RWPE2 (cell line): ENCODE measurements at places on chromosomes 11 and 22.

- no peak for DNase-seq
These were observed 1.8 kb upstream of the PACS1 start for GRCh38 chr11:66068154-66068821.

GRCh38 chr11:92638678-92639077 lies 330.8 kb upstream of the MTNR1B start:
- DNase-seq: no peak

DNA sequence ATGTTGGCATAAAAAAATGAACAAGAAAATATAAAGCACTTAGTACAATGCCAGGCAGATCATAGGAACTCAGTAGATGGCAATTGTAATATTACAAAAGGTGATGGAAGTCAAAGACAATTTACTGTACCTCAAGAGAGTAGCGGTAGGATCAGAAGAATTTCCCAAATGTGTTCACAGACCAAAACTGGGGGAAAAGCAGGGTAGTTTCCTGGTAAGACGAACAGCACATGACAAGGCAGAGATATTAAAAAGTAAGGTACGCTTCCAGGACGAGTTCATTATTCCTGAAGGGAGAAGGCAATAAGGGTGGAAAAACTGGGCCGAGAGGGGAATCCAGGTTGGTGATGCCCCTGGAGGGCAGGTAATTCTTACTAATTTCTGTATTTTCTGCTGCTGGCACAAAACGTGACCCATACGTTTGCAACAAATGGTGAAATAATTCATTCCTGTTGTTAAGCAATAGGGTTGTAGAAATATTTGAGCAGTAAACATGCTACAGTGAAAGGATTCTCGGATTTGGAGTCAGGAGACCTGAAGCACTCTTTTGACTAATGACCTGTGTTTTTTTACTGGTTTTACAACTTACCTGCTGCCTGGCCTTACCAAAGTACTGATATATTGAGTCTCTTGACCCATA lies 786 bp upstream of the ANKRD42 start:
- DNase-seq: no peak

DNA sequence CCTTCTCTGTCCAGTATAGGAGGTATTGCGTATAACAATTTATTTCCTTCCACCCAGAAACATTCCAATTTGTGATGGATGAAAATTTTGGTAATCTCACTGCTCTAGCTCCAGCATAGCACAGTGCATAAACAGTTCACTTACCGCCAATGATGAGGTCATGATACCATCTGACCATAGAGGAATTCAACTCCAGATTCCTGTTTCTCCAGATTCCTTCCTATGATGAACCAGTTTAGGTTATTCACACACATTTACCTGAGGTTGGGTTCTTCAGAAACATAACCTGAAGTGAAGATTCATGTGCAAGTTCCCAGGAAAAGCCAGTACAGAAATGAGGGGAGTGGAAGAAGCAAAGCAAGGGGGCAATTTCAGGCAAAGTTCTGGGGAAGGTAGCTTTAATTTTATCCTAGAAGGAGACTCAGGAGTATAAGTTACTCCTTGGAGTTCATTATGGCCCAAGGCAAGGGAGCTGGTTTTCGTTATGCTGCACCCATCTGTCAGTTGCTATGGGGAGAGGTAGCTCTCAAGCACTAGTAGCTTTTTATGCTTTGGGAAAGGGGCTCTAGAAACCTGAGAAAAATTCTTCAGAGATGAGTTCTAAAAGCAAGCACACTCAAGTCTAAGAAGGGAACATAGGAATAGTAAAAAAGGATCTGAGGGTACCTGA lies 121.6 kb downstream of the CASP12 start:
- no peak for DNase-seq

DNA sequence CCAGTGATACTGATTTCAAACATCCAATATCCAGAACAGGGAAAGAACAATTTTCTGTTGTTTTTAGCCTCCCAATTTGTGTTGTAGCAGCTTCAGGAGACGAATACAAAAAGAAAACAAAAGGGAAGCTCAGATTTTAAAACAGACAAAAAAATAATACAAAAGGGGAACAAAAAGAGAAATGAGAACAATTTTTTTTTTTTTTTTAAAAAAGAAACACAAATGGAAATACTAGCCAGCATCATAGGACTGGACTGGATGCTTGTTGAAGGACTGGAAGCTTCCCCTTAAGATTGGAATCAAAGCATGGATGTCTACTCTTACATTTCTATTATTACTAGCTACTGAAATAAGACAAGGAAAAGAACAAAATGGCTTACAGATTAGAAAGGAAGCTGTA lies 46.5 kb upstream of the SORL1 start:
- no peak for DNase-seq

GRCh38 chr11:102318469-102318868 lies 1.2 kb downstream of the BIRC3 start:
- no peak for DNase-seq

GRCh38 chr11:71250523-71251150 lies 1.7 kb downstream of the SHANK2 start:
- DNase-seq: no peak

- DNase-seq: no peak
These were observed 53.5 kb upstream of the SLC35C1 start for GRCh38 chr11:45751430-45751829.

DNA sequence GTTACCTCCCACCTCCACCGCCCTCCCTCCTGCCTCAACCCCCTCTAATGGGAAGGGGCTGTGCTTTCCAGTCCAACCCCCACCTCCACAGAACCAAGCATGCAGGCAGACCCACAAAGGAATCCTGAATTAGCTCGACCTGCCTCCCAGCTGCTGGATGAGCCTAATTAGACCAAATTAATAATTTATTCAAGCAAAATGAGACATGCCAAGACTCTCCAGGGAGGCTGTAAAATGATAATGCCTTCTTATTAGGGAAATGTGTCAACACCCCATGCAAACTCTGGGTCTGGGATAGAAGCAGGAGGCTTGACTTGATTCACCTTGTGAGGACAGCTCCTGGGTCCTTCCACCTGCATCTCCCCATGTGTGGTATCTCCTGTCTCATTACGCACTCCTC lies 59.4 kb upstream of the HMGXB4 start:
- no peak for DNase-seq

- no peak for DNase-seq
These were observed 62.0 kb downstream of the IGF2 start for GRCh38 chr11:2077061-2077802.

- DNase-seq: no peak
These were observed 10.3 kb downstream of the PRDM11 start for GRCh38 chr11:45156741-45157140.

DNA sequence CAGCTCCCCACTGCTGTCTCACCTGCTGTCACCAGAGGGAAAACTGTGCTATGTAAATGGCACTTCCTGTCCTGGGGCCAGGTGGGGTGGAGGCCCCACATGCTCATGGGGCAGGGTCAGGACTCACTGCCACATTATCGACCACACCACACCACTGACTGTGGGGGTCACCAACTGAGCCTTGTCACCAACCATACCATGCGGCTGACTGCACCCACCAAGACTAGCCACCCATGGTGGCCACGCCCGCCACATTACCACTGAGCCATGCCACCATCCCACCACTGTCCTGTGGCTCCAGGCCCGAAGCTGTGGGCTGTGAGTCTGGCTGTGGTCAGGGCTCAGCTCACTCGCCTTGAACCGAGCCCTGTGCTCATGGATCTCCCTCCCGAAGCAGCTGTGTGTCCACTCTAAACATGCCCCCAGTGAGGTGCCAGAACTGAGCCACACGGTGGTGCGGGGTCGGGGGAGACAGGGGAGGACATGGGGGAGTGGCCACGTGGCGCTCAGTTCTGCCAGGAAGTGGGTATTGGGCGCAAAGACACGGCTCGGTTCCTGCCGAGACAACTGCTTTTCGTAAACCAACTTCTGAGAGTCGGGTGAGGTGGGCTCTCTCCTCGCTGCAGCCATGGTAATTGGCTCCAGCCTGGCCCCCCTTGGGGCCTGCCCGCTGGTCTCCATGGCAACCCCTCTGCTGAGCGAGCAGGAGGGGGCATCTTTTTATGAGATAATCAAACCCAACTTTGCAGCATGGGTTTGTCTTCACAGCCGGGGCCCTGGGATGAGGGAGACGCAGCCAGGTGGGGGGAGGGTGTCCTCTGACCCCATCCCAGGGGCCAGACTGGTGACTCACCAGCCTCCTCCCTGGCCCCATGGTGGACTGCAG lies 23.2 kb downstream of the RTN4R start:
- DNase-seq: no peak

DNA sequence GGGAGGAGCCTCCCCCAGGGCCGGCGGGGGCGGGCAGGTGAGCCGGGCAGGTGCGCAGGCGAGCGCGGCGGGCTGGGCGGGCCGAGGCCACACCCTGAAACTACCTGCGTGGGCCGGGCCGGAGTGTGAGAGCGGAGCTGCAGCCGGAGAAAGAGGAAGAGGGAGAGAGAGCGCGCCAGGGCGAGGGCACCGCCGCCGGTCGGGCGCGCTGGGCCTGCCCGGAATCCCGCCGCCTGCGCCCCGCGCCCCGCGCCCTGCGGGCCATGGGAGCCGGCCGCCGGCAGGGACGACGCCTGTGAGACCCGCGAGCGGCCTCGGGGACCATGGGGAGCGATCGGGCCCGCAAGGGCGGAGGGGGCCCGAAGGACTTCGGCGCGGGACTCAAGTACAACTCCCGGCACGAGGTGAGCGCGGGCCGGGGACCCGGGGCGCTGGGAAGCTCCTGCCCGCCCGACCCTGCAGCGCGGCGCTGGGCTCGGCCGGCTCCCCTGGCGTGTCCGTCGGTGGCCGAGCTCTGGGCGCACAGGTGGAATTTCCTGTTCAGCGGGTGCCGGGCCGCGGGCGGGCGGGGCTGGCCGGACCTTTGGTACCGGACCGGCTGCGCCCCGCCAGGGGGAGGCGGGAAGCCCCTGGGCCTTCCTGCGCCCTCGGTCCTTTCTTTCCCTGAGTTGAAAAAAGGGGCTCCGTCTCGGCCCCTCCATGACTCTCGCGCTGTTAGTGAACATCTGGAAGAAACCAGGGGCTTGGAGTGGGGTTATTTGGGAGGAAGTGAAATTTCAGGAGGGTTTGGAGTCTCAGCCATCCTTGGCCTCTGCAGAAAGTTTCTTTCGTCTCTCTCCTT lies at the start of gene ST14:
TSS of gene ST14 (plus strand) at position 126 of the 841 bp plus-strand sequence. CDS start at position 324, 198 bp downstream.
- DNase-seq: peak; percentile 79

GRCh38 chr11:79453617-79454016 lies 12.8 kb upstream of the TENM4 start:
- DNase-seq: no peak

GRCh38 chr11:121435132-121435531 lies 17.0 kb upstream of the SORL1 start:
- no peak for DNase-seq

- no peak for DNase-seq
These were observed 17.9 kb downstream of the TTC17 start for GRCh38 chr11:43376594-43376993.

DNA sequence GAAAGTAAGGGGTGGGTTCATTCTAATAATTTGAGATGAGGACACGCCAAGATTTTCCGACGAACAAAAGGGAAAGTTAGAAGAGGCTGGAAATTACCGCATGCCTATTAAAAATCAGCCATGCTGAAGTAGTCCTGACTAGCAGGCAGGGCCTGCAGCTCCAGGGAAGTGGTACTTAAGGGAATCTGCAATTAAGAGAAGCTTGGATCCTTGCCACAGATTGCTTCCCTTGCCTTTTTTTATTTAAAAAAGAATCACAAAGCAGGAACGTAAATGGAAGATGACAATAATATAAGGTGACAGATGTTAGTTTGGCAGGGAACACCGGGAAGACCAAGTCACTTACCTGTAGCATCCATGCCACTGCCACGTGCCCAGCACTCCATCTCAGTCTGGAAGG lies 359.3 kb downstream of the CADM1 start:
- DNase-seq: no peak

DNA sequence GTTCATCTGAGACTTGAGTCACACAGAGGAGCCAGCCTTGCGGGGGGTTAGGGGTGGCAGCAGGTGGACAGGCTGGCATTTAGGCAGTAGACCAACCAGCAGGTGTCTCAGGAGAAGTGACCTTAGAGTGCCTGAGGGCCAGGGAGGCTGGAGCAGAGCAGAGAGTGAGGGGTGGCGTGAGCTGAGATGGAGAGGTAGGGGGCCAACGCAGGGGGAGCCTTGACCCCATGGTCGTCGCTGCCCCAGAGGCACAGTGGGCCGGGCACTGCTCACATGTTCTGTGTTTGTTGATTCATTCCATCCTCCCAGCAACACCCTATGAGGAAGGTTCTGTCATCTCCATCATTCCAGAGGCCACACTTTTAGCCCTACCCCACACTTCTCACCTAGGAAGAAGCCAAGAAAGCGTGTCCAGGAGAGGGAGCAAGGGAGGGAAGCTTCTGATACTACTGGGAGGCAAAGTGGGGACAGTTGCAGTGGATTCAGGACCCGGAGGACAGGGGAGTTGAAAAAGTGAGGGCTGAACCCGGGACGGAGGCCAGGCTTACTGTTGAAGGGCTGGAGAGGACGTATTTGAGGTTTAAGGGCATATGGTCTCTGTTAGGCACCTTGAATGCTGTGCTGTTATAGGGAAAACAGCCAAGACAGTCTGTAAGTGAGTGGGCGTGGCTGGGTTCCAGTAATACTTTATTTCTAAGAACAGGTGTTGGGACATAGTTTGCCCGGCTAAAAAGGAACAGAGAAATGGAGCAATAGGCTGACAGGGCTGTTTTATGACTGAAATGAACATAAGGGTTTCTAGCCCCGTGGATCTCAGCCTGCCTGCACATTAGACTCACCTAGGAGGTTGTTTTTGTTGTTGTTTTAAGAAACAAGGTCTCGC lies 7.3 kb downstream of the SART1 start:
- DNase-seq: no peak

- no peak for DNase-seq
These were observed 515.6 kb upstream of the CCDC90B start for GRCh38 chr11:83801799-83802198.

- no peak for DNase-seq
These were observed 48.2 kb downstream of the CCDC83 start for GRCh38 chr11:85903406-85903805.

DNA sequence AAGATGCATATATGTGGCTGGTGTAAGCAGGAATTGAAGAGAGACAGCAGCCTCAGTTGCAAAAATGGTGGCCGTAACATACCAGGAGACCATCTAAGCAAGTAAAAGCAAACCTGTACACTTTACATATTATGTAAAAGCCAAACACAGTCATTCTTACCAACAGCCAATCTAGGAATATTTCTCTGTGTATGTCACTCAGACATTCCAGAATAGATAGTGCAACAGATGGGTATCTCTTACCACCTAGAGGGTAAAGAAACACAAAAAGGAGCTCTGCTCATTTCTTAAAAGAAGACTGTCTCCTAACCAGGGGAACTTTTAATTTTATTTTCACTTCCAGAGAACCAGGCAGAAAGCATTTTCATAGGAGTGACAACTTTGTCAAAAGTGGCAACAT lies 38.7 kb downstream of the GLYAT start:
- DNase-seq: no peak

- no peak for DNase-seq
These were observed 102.4 kb downstream of the PRMT3 start for GRCh38 chr11:20489948-20490347.

GRCh38 chr22:50702261-50702671 lies 29.6 kb downstream of the SHANK3 start:
- DNase-seq: peak; percentile 17

GRCh38 chr11:121552644-121553043 lies 99.9 kb upstream of the SORL1-AS1 start:
- DNase-seq: no peak

- no peak for DNase-seq
These were observed 109.8 kb downstream of the ATXN10 start for GRCh38 chr22:45781459-45781858.
